Glutamatergic neuron (in vitro differentiated cells): ENCODE measurements at places on chromosomes 4 and X. TPM values are rescaled to one million over a fixed set of nuclear protein-coding genes. Genes with fewer than 3 reads are reported as not detected.

NHSL2 gene
- 7.3 TPM for total RNA-seq

DNA sequence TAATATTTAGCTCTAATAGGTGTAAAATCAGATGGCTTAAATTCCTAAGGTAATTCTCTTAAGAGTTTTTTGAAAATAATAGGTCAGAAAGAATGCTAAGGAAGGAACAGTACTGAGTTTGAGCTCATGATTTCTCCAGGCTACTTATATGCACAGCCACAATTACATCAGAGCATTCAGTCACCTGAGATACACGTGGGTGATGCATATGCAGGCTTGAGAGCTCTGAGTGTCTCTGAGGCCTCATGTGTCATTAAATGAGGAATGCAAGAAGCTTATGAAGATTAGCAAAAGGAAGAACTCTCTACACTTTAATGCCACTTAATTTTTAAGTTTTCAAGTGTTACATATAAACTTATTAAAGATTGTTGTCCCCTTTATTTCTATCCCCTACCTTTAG is 124.0 kb upstream of the STIM2 start:
- H3K4me3 ChIP-seq, result no peak overlapping the region
- no peak for DNase-seq
- H3K27me3 ChIP-seq, result no peaks in the 10 kb centered on the region
- no peak overlapping the region for H3K27ac ChIP-seq
- no peaks in the 10 kb centered on the region for H3K36me3 ChIP-seq

- peaks cover 2% of the 10 kb centered on the region for H3K4me1 ChIP-seq
- DNase-seq, result no peak
- H3K4me3 ChIP-seq, result no peak overlapping the region
- no peaks in the 10 kb centered on the region for H3K36me3 ChIP-seq
- no peaks in the 10 kb centered on the region for H3K27me3 ChIP-seq
Measured at GRCh38 chr4:38489924-38490639, 173.9 kb upstream of the KLF3 start.

MID2 gene
- 5.5 TPM for total RNA-seq

DNA sequence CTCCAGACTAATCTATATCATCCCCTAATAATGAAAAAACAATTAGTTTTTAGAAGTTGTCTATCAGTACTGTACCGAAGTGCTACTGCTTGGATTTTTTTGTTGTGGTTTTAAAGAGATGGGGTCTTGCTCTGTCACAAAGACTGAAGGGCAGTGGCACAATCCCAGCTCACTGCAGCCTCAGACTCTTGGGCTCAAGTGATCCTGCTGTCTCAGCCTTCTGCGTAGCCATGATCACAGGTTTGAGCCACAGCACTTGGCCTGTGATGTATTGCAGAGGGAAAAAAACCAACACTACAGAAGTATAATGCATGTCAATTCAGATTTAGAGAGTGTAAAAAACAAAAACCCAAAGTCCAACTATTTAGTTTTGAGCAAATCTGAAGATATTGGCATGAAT is 875.0 kb downstream of the ADGRL3 start:
- H3K36me3 ChIP-seq, result peaks cover 5% of the 10 kb centered on the region
- peaks cover 2% of the 10 kb centered on the region for H3K27me3 ChIP-seq
- H3K4me3 ChIP-seq, result no peak overlapping the region
- no peak for DNase-seq

DNA sequence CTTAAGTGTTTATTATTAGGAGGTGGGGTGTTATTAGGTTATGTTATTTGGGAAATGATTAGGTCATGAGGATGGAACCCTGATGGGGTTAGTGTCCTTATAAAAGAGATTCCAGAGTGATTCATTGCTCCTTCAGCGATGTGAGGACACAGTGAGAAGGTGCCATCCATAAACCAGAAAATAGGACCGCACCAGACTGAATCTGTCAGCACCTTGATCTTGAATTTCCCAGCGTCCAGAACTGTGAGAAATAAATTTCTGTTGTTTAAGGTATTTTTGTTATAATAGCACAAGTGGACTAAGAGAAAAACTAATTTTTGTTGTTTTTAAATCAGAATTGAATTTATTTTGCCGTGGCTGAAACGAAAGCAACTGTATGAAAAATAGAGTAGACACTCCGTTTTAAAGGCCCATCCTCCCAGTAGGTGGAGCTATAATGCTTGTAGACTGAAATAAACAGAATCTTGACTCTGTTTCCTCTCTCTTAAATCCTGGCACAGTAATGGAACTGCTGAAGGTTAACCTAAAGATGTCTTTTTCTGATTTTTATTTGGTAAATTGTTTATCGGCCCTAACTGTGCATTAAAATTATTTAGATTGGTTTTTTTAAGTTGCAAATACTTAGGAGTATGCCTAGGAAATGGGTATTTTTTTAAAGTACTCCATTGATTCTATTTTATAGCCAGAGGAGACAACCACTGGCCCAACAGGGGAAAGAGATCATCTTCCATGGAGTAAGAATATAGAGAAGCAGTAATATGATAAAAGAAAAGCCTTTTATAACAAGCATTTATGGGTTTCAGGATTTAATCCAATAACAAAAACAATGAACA is 133.2 kb upstream of the ADAMTS3 start:
- no peaks in the 10 kb centered on the region for H3K4me1 ChIP-seq
- no peak for DNase-seq
- no peaks in the 10 kb centered on the region for H3K27me3 ChIP-seq

DNA sequence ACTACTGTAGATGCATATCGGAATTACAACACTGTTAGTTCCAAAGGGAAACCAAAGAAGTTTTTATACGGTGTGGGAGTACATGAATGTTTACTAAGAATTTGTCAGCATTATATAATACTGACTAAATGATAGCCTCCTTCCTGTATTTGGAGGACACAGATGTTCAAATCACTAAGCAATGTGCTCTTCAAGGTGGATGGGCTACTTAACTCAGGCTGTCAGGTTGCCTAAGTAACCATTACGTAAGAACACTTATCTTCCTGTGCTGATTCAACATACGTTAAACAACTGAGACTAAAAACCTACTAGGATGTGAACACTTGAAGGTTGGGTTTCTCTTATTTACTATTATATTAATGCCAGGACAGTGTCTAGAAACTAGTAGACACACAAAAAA is 81.9 kb upstream of the HPGD start:
- H3K36me3 ChIP-seq, result no peaks in the 10 kb centered on the region
- H3K4me1 ChIP-seq, result no peaks in the 10 kb centered on the region
- DNase-seq, result no peak

DCX gene
- 614 TPM for total RNA-seq

GRCh38 chrX:134374910-134375309 is 85.1 kb upstream of the HPRT1 start:
- peak overlapping the region; percentile 97 for H3K4me3 ChIP-seq
- no peaks in the 10 kb centered on the region for H3K36me3 ChIP-seq
- DNase-seq, result no peak
- peak overlapping the region; percentile 96 for H3K27ac ChIP-seq

TRIML2 gene
- total RNA-seq, result not detected
